ENCODE measurements at places on chromosomes 1 and 21.

DNA sequence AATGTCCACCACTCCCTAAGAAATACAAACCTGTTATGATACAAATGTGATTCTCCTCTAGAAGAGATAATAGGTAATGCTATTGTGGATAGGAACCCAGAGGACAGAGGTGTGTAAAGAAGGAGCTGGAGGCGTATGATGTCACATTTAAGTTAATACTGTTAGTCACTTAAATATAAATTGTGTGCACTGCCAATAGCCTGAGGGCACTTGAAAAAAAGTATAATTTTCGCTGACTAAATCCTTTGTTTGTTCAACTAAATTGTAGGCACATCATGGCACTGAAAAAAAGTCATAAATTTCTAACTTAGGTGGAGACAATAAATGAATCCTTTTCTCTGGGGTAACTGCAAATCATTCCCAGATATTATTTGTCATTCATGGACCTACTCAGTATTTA lies 4.4 kb downstream of the RCSD1 start:
- no peak for DNase-seq

GRCh38 chr1:153578936-153579335 lies 13.3 kb upstream of the S100A2 start:
- DNase-seq: no peak

GRCh38 chr1:211375146-211375818 lies 48.6 kb downstream of the TRAF5 start:
- DNase-seq: no peak

GRCh38 chr1:233354983-233355382 lies 27.5 kb downstream of the MAP3K21 start:
- DNase-seq: no peak

- DNase-seq: no peak
Measured at GRCh38 chr1:183328371-183328770, 89.8 kb downstream of the NMNAT2 start.

- no peak for DNase-seq
Measured at GRCh38 chr1:8525216-8525557, 207.3 kb downstream of the SLC45A1 start.

DNA sequence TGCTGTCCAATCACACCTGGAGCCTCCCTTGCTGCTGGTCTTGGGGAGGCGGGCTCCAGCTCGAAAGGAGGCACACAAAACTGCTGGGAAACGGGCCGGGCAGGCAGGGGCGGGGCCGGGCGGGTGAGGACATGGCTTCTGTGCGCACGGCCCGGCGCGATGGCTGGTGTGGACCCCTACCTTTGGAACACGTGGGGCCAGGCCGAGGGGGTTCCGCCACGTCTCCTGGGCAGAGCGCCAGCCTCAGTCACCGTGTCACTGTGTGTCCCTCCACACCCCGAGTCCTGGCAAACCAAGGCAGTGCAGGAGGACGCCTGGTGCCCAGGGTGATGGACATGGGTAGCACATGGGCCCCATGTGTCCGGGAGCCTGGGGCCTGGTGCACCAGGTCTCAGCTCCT lies 42.0 kb upstream of the ADARB1 start:
- no peak for DNase-seq

GRCh38 chr1:231094421-231094820 lies 54.4 kb upstream of the FAM89A start:
- DNase-seq: no peak

- DNase-seq: no peak
Measured at GRCh38 chr1:168050307-168050706, 86.4 kb downstream of the GPR161 start.

GRCh38 chr1:61477301-61477700 lies 247.6 kb downstream of the TM2D1 start:
- DNase-seq: no peak

DNA sequence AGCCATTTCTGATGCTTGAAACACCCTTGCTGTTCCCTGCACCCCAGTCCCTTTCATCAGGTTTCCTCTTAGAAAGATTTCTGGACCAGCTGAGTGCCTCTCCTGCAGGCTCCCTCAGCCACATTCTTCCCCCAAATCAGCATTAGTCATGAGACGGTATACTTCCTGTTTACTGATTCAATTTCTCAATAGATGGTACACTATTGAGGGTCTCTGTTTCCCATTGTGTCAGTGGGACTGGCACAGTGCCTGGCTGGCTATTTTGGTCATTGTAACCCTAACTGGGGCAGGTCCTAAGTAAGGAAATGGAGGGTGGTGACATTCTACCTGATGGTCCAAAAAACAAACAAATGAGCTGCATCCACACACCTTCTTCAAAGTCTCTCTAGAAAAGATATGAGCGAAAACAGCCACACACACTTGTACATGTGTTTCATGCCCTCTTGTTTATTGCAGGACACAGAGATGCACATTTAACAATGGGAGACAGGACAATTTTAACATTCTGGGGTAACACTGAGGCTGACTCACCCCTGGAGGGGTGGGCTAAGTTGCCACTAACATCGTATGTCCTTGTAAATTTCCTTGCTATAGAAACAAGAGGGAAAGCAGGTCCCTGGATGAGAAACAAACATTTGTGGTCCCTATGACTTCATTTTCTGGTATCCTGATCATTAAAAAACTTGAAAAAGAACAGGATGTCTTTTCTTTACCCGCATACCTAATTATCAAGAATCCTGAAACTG lies 77.5 kb downstream of the RRAGC start:
- DNase-seq: no peak

DNA sequence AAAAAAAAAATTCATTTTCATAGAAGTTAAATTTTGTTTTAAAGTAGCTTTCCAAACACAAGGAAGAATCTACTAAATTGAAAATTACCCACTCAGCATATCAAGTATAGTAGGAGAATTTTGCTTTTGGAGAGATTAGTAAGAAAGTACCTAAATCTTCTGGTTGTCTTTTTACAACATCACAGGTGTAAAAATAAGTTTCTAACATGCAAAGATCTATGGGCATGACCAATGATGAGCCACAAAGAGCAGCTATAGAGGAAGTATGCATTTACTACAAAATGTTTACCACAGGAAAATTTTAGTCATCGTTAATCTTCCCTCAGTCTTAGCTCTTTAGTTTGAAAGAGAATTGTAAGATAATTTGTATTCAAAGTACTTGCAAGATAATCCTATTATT lies 28.1 kb downstream of the ANGPTL3 start:
- DNase-seq: no peak

- DNase-seq: no peak
Measured at GRCh38 chr1:45762291-45762690, 11.8 kb upstream of the IPP start.

DNA sequence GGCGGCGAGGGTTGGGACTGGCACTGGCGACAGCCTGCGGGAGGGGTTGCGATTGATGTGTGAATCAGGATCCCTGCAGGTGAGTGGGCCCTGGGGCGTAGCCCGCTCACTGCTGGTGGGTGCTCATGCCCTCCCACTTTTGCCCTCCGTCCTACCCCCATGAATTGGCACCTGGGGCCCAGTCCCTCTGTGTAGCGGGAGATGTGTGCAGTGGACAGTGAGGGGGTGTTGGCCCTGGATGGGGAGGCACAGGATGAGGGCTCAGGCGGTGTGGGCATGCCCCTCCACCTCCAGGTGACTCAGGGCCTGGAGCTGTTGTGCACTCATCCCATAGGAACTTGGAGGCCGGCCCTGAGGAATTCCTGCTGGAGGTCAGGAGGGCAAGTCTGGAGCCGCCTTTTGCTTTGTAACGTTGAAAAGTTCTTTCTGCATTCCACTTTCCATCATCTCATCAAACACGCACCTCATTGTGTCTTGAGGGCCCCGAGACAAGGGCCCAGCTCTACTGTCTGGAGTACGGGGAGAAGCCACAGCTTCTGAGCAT lies 3.0 kb downstream of the PEAR1 start:
- DNase-seq: no peak

GRCh38 chr21:30336596-30336995 lies 898 bp downstream of the KRTAP27-1 start:
- no peak for DNase-seq

DNA sequence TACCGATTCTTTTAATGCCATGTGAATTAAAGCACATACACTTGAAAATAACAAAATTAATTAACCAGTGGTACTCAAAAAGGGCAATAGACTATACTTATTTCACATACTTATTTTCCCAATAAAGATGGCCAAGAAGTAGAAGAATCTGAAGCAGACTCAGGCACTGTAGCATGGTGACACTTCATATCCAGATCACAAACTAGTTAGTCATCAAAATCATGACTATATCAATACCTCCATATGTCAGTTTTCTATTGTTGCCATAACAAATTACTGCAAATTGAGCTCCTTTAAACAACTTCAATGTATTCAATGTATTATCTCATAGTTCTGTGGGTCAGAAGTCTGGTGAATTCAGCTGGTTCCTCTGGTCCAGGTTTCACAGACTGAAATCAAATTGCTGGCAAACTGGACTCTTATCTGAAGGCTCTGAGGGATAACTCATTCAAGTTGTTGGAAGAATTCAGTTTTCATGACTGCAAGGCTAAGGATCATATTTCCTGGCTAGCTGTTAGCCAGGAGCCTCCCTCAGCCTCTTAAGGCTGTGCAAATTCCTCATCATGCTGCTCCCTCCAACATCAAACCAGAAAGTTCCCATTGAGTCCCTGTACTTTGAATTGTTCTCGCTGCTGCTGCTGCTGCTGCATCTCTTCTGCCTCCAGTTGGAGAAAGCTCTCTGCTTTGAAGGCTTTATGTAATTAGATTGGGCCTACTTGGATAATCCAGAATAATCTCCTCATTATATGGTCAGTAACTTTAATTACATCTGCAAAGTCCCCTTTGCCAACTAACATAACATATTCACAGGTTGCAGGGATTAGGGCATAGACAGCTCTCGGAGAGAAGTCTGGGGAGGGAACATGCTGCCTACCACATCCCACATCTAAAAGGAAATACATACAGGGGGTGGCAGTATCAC lies 91.5 kb downstream of the MRPL39 start:
- no peak for DNase-seq

DNA sequence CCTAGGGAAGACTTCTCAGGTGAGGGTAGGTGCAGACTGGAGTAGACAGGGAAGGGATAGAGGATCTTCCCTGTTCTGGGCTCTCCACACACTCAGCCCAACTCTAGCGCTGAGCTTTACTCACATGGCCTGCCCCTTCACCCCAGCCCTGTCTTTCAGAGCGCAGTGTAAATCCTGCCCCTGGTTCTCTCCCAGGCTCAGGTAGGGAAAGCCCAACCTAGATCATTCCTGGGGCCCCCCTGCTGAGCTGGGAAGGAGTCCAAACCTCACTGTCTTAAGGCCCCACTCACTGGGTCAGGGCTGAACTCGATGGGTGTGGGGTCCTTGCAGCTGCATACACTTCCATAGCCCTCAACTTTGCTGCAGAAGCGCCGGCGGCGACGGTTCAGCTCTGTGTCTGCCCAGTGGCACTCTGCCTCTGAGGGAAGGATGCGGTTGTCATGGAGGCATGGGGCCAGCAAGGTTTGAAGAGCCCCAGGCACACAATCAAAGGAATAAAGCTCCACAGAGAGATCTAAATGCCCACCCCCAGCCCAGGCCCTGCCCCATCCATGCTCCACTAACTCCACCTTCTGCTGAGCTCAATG lies 4.2 kb downstream of the POMGNT1 start:
- no peak for DNase-seq

- no peak for DNase-seq
Measured at GRCh38 chr1:151347523-151348246, 633 bp upstream of the RFX5 start.

GRCh38 chr1:211918843-211919414 lies 88.4 kb upstream of the LPGAT1 start:
- DNase-seq: no peak

DNA sequence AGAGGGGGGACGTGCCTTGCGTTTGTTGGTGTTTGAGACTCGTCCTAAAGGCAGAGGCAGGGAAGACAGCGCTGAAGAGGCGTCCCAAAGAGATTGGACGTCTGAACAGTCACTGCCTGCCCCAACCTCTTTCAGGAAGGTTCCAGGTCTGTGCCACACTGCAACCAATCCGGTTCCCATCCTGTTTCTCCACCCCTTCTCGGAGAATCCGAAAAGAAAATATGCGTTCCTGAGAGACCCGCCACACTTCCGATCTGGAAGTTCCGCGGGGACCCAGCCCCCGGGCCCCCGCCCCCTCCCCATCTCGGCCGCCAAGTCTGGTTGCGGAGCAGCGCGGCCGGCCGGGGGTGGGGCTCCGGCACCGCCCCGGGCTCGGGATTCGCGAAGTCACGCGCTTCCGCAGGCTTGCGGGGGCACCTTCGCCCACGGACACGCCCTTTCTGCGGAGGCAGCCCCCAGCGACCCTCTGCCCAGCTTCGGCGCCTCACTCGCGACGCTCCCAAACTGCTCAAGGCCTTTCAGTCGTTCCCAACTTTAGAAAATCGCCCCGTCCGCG lies 124.5 kb upstream of the DPYD start:
- DNase-seq: no peak

- no peak for DNase-seq
Measured at GRCh38 chr21:35282944-35283343, 233.8 kb upstream of the RUNX1 start.

DNA sequence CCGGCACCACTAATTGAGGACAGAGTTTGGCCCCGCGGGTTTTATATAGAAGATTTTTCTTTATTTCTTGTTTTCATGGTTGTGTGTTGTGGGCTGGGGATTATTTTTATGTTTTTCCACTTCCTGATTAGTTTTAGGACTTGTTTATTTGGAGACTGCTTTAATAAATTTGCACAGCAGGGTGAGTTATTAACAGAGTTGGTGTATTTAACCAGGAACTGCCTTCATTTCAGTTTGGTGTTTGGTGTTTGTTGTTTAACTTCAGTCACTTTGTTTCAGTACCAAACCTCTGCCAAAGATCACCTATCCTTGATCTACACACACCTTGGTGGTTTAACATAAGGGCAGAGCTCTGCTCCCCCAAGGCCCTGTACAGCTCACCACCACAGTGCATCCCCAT lies 103.5 kb upstream of the LMO4 start:
- no peak for DNase-seq

GRCh38 chr1:17826165-17826488 lies 71.0 kb downstream of the ACTL8 start:
- no peak for DNase-seq

DNA sequence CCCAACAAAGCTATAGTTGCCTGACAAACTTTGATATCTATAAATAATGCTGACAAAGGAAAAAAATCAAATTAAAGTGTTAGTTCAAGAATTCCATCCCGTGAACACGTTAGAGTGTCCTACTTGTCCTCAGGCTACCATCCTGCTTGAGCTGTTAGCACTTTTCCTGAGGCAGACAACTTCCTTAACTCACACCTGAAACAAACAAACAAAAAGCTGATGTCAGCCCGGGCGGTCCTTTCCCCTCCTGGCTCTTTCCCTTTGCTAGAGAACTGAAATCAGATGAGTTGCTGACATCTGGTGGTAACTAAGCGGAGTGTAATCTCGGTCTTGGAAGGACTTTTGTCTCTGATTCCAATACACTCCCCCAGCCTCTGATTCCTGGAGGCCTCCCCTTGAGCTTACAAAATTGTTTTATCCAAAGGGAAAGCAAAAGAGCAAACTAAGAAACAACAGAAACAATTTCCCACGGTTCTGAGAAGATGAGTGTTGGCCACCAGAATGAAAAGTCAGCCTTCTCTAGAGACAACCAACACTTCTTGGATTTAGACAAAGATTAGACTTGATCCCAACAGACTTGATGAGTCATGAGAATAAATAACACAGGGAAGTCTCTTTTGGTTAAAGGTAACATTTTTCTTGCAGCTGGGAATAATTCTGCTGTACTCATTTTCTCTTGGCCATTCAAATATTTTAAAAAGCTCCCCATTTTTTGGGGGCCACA lies 135.4 kb downstream of the PROX1 start:
- no peak for DNase-seq

- peak; percentile 96 for DNase-seq
Measured at GRCh38 chr1:154974102-154974807, at the start of gene CKS1B. Gene CKS1B (plus strand): TSS chr1:154974681. CDS start chr1:154974746, 65 bp downstream.

- DNase-seq: no peak
Measured at GRCh38 chr1:160651433-160652064, 4.7 kb upstream of the SLAMF1 start.

- DNase-seq: no peak
Measured at GRCh38 chr21:14863745-14864210, 201.0 kb downstream of the NRIP1 start.

Measured in activated effector memory CD4-positive, alpha-beta T cell treated with Interleukin-2 at 50 U/mL for 16 hours (primary cell).